ENCODE measurements at places on chromosomes 1 and 21. TPM values are rescaled to one million over a fixed set of nuclear protein-coding genes. Genes with fewer than 3 reads are reported as not detected.

The C4BPA gene
- not detected for total RNA-seq

The CFH gene
- total RNA-seq: 175 TPM

The KCNT2 gene
- 4.8 TPM for total RNA-seq

The WNT9A gene
- total RNA-seq: 0.30 TPM

The VHLL gene
- not detected for total RNA-seq

The AXDND1 gene
- total RNA-seq: 0.30 TPM

The RNU1-2 gene
- total RNA-seq: under 0.01 TPM

The RPTN gene
- not detected for total RNA-seq

The DDAH1 gene
- 41.3 TPM for total RNA-seq

The ZFP69B gene
- 8.2 TPM for total RNA-seq

The HMCN1 gene
- total RNA-seq: 41.3 TPM

The KCNE1 gene
- total RNA-seq: 0.30 TPM

The LRRC40 gene
- 29.7 TPM for total RNA-seq

The ALDH4A1 gene
- total RNA-seq: 14.4 TPM

The SRRM1 gene
- 42.2 TPM for total RNA-seq

The GCSAML gene
- total RNA-seq: not detected

The PLCH2 gene
- 0.09 TPM for total RNA-seq

All from smooth muscle cell of the umbilical artery (primary cell).